ENCODE measurements at places on chromosomes 11 and 22. TPM values are rescaled to one million over a fixed set of nuclear protein-coding genes. Genes with fewer than 3 reads are reported as not detected.

The CARD18 gene
- total RNA-seq = not detected

- peaks cover 29% of the 10 kb centered on the region for H3K4me1 ChIP-seq
- no peaks in the 10 kb centered on the region for H3K36me3 ChIP-seq
- H3K27ac ChIP-seq = no peak overlapping the region
- no peak for DNase-seq
Observed at GRCh38 chr11:102142333-102142732, 32.1 kb downstream of the YAP1 start.

GRCh38 chr11:65640483-65641296 is 2.8 kb downstream of the SIPA1 start:
- H3K27me3 ChIP-seq = no peaks in the 10 kb centered on the region
- DNase-seq = peak; percentile 79

DNA sequence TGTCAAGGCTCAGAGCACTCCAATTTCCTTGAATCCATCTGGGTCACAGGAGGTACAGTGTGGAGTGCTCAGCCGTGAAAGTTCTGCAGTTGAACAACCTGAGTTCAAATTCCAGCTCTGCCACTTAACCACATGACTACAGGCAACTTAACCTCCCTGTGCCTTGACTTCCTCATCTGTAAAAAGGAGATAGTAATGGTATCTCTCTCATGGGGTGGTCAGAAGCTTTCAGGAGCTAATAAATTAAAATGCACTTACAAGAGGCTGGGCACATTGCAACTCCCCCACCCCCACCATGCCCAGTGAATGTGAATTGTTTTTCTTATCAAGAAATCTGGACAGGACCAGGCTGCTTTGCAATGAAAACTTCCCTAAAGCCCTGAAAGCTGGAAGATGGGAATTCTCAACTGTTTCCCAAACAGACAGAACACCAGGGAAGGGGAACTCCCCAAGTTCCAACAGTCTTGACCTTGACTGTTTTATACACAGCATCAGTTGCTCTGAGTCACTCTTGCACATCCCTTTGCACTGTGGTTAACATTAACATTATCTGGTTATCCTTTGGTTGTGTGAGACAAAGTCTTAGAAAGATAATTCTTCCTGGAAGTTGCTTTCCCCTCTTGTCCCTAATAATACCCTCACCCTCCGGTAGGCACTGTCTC is 137.0 kb downstream of the SLC1A2 start:
- no peaks in the 10 kb centered on the region for H3K36me3 ChIP-seq
- H3K27ac ChIP-seq = no peak overlapping the region
- H3K4me1 ChIP-seq = no peaks in the 10 kb centered on the region
- no peak for DNase-seq

Data from adrenal gland (tissue), 19 donors.